ENCODE measurements at places on chromosomes 4 and X. TPM values are rescaled to one million over a fixed set of nuclear protein-coding genes. Genes with fewer than 3 reads are reported as not detected.

RNF150 gene
- total RNA-seq: 23.1 TPM

DNA sequence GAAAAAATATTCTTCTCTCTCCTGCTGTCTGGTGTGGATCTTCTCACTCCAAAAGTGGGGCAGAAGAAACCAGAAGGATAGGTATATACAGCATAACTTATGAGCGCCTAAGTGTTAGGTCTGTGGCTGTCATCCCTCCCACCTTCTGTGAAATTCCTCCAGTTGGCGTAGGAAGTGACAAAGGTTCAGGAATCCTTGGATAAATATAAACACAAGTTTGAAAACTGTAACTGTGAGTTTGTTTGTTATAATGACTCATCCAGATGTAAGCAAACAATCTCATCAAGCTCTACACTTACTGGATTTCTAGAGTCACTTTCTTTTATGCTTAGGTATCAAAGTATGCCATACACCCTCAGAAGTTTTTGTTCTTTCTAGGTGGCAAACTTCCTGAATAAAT, 405.2 kb downstream of the FAT4 start:
- no peak overlapping the region for H3K27ac ChIP-seq
- no peak overlapping the region for H3K4me3 ChIP-seq
- H3K27me3 ChIP-seq: no peaks in the 10 kb centered on the region
- DNase-seq: no peak
- H3K4me1 ChIP-seq: peaks cover 1% of the 10 kb centered on the region
- no peaks in the 10 kb centered on the region for H3K36me3 ChIP-seq

DNA sequence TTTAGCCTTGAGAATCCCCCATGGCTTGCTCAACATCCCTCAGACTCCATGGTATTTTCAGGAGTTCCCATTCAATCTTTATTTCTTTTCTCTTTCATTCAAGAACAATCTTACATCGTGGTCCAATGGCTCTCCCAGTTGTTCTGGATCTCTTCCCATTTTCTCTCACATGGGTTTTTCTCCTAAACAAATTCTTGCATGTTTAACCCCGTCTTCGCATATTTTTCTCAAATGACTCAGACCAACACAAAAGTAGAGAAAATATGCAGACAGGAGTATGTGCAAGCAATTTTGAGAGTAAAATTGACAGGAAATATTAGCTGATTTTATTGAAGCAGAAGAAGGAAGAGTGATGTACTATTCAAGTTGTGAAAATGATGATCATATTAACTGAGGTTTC, 396.4 kb upstream of the TRAM1L1 start:
- H3K4me1 ChIP-seq: no peaks in the 10 kb centered on the region
- no peaks in the 10 kb centered on the region for H3K36me3 ChIP-seq
- no peak for DNase-seq
- H3K4me3 ChIP-seq: no peak overlapping the region
- H3K27me3 ChIP-seq: no peaks in the 10 kb centered on the region

DNA sequence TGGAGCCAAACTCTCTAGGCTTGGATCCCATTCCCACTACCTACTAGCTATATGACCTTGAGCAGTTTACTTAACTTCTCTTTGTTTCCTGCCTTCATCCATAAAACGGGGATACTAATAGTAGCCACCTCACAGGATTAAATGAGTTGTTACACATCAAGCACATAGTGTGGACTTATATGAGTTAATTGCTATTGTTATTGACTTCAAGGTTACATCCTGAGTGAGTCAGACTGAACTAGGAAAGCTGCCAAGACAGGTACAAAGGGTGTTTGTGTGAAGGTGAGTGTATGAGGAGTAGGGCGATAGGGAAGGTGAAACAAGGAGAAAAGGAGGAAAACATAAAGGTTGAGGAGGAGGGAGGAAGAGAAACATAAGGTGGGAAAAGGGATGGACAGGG, 32.2 kb downstream of the TFDP3 start:
- H3K4me3 ChIP-seq: no peak overlapping the region
- peaks cover 5% of the 10 kb centered on the region for H3K4me1 ChIP-seq

DNA sequence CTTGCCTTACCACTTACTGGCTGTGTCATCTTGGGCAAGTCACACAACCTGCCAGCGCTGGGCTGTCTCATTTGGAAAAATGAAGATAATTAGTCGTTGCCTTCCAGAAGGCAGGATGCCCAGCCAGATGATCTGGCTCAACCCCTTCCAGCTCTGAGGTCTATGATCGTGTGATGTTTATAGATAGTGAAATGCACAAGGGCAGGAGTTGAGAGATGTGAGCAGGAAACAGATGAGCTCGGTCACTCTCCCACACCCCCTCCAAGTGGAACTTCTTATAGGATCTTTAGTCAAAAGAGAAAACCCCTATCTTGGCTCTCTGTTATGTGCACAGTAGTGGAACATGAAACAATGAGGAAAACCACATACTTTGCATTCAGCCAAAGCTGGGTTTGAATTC, 336.8 kb upstream of the PPARGC1A start:
- H3K36me3 ChIP-seq: no peaks in the 10 kb centered on the region
- H3K4me1 ChIP-seq: peaks cover 3% of the 10 kb centered on the region
- DNase-seq: no peak
- no peak overlapping the region for H3K4me3 ChIP-seq
- peaks cover 8% of the 10 kb centered on the region for H3K27me3 ChIP-seq
- H3K27ac ChIP-seq: no peak overlapping the region

DNA sequence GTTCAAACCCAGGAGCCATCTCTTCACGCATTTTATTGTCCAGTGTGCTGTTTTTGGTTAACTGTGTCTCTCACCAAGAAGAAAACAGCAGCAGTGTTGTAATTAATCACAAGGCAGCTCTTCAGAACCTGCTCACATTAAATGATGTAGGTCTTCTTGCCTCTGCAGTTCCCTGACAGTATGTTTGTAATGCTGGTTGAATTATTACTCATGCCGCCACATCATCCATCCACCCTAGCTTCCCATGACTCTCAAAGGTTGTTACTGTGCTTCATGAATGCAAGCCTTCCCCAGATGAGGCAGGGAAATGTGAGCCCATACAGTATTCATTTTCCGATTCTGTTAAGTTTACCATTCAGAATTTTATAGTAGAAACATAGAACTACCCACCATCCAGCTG, 17.4 kb downstream of the TLR10 start:
- no peaks in the 10 kb centered on the region for H3K27me3 ChIP-seq
- no peak overlapping the region for H3K27ac ChIP-seq
- H3K4me3 ChIP-seq: no peak overlapping the region
- peaks cover 2% of the 10 kb centered on the region for H3K4me1 ChIP-seq

RAB39B gene
- total RNA-seq: 4.8 TPM

GRCh38 chr4:88737307-88737941, 39.8 kb upstream of the NAP1L5 start:
- H3K27me3 ChIP-seq: no peaks in the 10 kb centered on the region
- DNase-seq: no peak
- H3K27ac ChIP-seq: peak overlapping the region; percentile 94
- H3K4me3 ChIP-seq: peak overlapping the region; percentile 33
- H3K36me3 ChIP-seq: peaks cover 10% of the 10 kb centered on the region

GRCh38 chrX:51975360-51975759, 81.9 kb downstream of the MAGED1 start:
- H3K27ac ChIP-seq: no peak overlapping the region
- peaks cover 15% of the 10 kb centered on the region for H3K4me1 ChIP-seq
- DNase-seq: no peak
- H3K4me3 ChIP-seq: no peak overlapping the region
- peaks cover 12% of the 10 kb centered on the region for H3K27me3 ChIP-seq
- no peaks in the 10 kb centered on the region for H3K36me3 ChIP-seq

ADGRG4 gene
- 3.9 TPM for total RNA-seq

GRCh38 chrX:138775517-138775916, 64.0 kb upstream of the FGF13 start:
- H3K27me3 ChIP-seq: no peaks in the 10 kb centered on the region
- no peak overlapping the region for H3K27ac ChIP-seq
- no peak for DNase-seq

DNA sequence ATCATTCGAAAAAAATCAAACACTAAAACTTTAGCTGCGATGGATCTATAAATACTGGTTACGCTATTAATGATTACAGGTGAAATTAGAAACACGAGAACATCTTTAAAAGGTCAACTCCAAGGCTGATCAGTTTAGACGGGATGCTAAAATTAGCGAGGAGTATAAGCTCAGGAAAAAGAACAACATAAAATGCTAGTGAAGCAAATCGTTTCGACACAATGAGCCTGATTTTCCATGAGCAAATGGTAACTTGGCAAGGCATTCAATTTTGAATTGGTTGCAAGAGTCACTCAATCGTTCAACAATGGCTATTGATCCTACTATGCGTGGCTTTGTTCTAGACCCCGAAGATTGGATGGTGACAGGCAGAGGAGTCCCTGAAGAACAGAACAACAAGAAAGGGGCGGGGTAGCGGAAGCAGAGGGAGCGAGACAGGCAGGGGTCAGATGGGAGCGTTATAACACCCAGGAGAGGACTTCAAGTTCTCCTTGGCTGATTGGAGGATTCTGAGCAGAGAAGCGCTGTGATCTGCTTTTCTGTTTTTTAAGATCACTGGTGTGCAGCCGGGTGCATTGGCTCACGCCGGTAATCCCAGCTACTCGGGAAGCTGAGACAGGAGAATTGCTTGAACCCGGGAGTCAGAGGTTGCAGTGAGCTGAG, 146.5 kb downstream of the RBM47 start:
- H3K4me3 ChIP-seq: no peak overlapping the region
- H3K36me3 ChIP-seq: peaks cover 12% of the 10 kb centered on the region
- DNase-seq: no peak
- peaks cover 39% of the 10 kb centered on the region for H3K4me1 ChIP-seq
- H3K27ac ChIP-seq: peak overlapping the region; percentile 17
- no peaks in the 10 kb centered on the region for H3K27me3 ChIP-seq

DNA sequence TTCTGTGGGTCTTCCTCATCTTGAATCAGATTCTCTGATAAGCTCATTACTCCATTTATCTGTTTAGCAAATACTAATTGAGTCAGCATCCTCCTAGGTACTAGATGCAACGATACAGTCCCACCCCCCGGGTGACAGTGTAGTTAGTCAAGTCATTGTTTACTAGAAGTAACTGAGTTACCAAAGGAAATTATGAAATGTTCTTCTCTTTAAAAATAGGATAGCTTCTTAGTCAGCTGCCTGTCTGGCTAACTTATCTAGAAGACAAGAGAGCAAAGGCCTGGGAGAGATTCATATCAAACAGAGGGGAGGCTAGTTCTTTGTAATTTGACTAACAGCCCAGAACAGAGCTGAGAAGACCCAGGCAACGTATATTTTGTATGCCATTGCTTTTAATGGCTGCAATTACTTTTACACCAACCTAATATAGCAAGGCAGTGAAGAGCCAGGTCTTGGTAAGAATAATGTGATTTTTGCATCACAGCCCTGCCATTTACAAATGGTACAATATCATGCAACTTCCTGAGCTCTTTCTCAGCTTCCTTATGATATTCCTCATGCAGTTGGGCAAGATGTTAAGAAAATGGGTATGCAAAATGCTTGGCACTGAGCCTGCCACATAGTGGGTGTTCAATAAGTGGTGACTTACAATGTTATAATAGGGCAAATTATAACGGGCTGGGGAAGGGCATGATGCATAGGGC, 149.9 kb downstream of the CHIC2 start:
- H3K4me1 ChIP-seq: no peaks in the 10 kb centered on the region
- H3K36me3 ChIP-seq: no peaks in the 10 kb centered on the region
- DNase-seq: no peak
- H3K27ac ChIP-seq: no peak overlapping the region
